H9 (cell line): ENCODE measurements at places on chromosomes 16 and 17.
A peak's percentile ranks its signal among the peaks of the same experiment; 100 is the strongest.

DNA sequence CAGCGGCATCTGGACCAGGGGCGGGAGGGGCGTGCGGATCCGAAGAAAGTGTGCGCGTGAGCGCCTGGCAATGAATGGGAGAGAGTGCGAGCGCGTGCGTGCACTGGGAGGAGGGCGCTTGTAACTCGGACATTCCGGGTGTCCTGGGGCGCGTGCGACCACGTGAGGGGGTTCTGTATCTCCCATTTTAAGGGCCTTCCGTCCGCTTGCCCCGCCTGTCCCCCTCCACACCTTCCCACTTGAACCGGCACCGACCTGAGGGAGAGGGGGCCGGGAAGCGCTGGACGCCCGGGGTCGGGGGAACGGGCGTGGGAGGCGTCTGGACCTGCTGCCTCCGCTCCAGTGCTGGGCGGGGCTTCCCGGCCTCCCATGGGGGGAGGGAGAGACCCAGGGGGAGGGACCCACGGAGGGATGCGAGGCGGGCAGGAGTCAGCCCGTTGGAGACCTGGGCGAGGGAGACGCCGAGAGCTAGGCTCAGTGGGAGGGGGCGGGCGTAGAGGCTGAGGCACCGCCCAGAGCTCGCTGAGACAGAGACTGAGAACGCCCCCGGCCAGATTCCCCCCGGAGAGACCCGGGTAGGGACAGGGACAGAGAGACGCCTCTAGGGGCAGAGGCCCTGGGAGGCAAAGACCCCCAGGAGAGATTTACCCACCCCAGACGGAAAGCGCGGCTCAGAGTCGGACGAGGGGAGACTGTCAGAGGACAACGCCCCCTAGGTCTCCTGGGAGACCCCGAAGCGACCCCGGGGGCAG is at the start of gene KREMEN2:
Gene KREMEN2, plus strand, starts transcription at position 553 of the 752 bp plus-strand sequence. CDS start 246 bp downstream, outside the sequence.
- DNase-seq: peak; percentile 90

GRCh38 chr16:14609716-14610115 is 20.3 kb downstream of the PARN start:
- DNase-seq: no peak

DNA sequence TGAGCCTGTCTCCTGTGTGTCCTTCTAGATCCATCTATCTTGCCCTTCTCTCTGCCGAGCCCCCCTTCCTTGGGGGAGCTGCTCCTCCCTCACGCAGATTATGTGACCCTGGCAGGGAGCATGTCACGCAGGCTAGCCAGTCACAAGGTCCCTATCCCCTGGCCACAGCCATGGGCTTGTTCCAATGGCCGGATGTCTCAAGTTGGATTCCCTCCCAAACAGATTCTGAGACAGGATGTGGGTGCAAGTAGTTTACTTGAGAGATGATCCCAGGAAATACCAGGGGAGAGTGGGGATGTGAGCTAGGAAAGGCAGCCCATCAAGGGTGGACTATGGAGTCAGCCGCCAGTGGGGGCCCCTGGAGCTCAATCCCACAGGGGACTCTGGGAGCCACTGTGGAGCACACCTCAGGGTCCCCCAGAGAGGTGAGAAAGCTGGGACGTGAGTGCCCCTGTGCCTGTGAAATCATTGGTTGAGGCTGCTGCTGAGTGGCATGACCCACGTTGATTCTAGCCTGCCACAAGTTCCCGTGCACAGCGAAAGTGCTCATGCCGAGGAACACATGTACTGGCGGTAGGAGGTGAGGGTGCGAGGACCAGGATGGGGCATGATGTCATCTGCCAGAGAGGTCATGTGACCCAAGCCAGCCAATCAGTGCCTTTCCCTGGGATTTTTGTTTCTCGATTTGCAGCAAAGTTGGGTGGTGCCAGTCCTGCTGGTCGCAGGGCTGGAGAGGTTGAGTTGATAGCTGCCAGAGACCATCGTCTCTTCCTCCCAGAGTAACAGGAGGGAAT is 6.4 kb upstream of the CRISPLD2 start:
- peak; percentile 30 for DNase-seq

DNA sequence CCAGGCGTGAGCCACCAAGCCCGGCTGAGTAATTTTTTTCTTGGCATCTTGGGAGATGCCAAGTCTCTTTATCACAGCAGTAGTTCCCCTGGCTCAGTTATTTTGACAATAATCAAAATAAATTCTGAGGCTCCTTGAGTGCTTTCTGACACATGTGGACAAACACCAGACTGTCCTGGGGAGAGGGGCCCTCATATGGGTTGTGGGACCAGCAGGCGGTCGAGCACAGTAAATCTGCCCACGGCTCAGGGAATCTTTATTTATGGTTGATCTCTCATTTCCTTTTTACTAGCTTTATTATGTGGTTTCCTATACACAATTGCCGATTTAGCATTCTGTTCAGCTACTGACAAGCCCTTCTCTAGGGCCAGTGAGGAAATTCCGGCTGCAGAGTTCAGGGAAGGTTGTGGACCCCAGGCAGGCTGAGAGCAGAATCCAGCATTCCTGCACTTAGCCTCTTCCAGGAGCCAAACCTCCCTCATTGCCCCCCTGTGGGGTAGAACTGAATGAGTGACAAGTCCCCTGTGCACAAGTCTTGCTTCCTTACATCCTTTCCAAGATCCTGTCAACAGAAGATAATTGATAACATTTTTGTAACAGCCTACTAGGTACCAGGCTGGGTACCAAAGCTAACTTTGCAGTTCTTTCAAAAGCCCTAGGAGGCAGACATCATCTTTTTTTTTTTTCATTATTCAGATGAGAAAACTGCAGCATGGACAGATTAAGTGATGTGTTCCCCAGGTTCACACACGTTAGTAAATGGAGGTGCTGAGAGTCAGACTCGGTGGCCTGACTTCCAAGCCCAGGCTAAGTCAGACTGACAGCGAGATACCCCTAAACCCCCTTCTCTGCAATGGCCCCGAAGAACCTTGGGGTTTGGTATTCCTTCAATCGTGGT is 40.2 kb downstream of the HS3ST3B1 start:
- DNase-seq: no peak

DNA sequence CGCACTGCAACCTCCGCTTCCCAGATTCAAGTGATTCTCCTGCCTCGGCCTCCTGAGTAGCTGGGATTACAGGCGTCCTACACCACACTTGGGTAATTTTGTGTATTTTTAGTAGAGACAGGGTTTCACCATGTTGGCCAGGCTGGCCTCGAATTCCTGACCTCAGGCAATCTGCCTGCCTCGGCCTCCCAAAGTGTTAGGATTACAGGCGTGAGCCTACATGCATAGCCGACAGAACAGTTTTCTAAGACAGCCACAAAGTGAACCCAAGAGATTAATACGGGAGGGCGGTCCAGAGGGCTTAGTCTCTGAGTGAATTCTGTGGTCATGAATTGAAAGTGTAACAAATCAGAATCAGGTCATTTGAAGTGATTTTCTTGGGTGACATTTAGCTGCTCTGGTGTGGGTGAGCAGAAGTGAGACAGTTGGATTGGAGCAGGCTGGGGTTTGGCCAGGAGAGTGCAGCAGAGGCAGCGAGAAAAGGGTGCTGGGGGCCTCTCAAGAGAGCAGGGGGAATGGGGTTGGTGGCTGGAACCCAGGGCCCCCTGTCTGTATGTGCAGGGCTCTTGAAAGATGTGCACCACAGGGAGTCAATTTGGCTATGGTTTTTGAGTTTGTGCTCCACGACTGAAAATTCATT is 231.4 kb upstream of the WSCD1 start:
- DNase-seq: peak; percentile 62

GRCh38 chr16:56311208-56312027 is 113.9 kb downstream of the AMFR start:
- no peak for DNase-seq
